ENCODE measurements at places on chromosomes 12 and 14.
A peak's percentile ranks its signal among the peaks of the same experiment; 100 is the strongest.

GRCh38 chr12:41277946-41278267 lies 89.8 kb downstream of the PDZRN4 start:
- DNase-seq, result no peak

DNA sequence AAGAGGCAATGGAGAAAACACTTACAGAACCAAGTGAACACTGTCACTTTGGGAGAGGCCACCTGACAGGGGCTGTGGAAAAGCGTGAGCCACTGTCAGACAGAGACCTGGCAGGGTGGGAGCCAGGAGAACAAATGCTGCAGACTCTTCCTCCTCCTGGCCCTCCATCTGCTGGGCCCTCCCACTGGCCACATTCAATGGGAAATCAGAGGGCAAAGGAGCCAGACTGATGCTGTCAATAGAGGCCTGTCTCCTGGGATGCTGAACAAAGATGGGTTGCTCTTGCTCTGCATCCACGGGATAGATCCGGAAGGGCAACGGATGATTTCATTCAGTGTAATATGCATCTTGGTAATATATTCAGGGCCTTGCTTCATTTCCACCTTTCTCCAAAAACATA lies 44.9 kb upstream of the BCAT1 start:
- DNase-seq, result no peak

DNA sequence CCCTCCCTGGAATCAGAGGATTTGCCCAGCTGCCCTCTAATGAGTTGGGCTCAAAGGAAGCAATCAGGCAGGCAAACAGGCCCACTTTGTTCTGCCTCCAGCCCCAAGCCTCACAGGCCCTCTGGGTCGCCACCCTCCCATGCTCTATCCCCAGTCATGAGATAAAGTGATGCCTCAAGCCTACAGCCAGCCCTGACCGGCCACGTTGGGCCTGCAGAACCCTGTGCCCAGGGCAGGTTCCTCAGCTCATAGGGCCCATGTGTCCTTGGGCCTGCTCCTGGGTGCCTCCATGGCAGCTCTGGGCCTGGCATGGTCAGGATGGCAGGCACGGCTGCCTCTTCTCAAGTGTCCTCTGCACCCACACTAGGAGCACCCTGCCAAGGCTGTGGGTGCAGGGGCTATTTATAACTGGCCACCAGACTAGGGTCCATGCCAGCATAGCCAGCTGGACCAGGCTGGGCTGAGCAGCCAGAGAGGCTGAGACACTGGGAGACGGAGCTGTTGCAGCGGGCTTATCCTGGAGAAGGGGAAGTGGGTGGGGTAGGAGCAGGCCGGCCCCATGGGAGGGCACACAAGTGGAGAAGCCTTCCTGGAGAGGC lies 20.2 kb downstream of the HDAC7 start:
- no peak for DNase-seq

- DNase-seq, result no peak
Observed at GRCh38 chr12:95922231-95922630, 20.2 kb downstream of the CCDC38 start.

GRCh38 chr12:67241482-67241881 lies 27.7 kb upstream of the CAND1 start:
- no peak for DNase-seq

GRCh38 chr14:92540472-92541048 lies 27.0 kb downstream of the RIN3 start:
- DNase-seq, result peak; percentile 74

DNA sequence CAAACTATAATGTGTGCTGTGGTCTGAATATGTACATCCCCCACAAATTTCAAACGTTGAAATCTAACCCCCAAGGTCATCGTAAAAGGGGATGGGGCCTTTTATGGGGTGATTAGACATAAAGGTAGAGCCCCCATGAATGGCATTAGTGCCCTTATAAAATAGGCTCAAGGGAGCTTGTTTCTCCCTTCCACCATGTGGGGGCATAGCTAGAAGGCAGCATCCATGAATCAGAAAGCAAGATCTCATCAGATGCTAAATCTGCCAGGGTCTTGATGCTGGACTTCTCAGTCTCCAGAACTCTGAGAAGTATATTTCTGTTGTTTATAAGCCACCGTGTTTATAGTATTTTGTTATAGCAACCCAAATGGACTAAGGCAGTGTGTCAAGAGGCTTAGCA lies 33.4 kb upstream of the IGF1 start:
- no peak for DNase-seq

DNA sequence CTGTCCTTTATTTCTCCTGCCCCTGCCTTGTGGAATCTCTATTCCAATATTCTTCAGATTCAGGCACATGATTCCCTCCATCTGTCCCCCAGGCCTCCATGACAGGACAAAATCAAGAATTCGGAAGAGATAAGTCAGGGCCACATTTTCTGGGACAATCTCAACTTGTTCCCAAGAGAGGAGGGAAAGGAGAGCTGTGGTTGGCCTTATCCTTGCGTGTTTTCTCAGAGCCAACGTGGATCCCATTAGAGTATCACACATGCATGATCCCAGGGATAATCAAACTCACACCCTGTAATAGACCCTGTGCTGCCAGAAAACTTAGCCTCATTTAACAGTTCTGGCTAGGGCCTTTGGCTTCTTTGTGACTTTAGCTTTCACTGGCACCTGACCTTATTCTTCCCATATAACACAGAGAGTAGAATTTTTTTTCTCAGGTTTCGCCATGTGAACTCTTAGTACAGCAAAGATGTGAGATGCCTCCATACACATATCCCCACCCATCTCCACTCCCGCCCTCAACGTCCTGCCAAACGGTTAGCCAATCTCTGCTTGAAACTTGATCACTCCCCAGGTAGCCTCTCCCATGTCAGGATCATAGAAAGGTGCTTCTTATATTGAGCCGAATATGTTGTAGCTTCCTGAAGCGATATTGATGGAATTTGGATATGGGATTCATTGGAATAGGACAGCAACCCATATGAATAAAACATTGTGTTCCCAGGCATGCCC lies 6.7 kb upstream of the KRT1 start:
- DNase-seq, result no peak

- no peak for DNase-seq
Observed at GRCh38 chr14:92515546-92516343, 2.2 kb downstream of the RIN3 start.

DNA sequence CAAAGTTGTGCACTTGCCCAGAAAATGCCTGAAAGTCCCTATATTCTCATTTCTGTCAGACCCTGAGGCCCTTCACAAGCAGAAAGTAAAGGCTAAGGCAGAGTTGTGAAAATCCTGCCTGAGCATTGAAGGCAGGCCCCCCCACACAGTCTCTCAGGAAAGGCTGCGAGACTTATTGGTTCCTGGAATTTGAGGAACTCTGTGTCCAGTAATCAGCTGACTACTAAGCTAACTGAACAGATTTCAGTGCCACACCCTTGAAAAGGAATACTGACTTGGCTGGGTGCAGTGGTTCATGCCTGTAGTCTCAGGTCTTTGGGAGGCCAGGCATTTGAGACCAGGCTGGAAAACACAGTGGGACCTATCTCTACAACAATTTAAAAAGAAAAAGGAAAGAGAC lies 21.1 kb upstream of the PPP2R5E start:
- no peak for DNase-seq

GRCh38 chr14:24307575-24308341 lies at the start of gene CIDEB:
TSS of gene CIDEB (minus strand) at chr14:24307977. CDS start at chr14:24307858, 119 bp downstream.
- DNase-seq, result peak; percentile 57

GRCh38 chr14:39452680-39453079 lies 20.4 kb upstream of the FBXO33 start:
- no peak for DNase-seq
